ENCODE measurements at places on chromosomes 12 and 14.

DNA sequence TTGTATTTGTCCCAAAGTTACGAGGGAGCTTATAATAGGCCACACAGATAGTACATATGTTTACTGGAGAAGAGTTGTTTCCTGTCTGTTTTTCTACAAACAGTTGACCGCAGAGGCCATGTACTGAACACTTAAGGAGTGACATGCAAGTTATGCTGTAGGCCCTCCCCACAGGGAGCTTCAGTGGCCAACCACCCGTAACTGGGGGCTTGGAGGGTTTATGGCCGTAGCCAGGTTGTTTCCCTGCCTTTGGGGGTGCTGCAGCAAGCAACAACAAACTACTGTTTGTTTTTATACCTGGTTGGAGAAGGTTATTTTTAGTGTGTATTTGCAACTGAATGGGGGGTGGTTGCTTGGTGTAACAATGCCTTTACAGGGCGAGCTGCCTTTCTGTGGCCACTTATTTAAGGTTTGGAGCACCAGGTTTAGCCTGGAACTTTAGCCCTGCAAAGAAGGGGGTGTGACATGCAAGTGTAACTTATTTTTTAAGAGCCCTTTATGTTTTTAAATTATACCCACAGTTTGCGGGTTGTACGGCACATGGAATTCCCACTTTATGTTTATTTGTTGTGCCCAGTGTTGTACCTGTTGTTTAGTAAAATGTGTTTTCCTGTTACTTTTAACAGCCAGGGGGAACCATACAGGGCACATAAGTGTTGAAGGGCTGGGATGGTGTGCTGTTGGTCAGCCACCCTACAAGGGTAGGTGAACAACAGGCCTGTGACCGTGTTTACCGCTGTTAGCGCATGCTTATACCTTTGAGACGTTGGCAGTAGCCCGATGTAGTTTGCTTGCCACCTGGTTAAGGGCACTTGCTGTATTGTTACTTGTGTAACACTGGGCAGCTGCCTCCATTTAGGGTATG lies 29.9 kb upstream of the G2E3 start:
- DNase-seq, result no peak

DNA sequence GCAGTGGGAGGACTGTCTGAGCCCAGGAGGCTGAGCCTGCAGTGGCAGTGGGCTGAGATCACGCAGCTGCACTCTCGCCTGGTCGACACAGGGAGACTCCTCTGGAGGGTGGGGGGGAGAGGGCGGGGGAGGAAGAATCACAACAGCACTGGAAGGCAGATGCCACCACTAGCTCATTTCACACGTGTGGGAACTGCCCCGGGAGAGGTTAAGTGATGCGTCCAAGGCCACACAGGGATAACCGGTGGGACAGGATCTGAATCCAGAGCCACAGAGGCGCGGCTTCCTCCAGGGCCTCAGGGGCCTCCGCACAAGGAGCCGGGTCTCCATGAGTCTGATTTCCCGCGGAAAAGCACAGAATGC lies 20.8 kb downstream of the STX2 start:
- DNase-seq, result no peak

DNA sequence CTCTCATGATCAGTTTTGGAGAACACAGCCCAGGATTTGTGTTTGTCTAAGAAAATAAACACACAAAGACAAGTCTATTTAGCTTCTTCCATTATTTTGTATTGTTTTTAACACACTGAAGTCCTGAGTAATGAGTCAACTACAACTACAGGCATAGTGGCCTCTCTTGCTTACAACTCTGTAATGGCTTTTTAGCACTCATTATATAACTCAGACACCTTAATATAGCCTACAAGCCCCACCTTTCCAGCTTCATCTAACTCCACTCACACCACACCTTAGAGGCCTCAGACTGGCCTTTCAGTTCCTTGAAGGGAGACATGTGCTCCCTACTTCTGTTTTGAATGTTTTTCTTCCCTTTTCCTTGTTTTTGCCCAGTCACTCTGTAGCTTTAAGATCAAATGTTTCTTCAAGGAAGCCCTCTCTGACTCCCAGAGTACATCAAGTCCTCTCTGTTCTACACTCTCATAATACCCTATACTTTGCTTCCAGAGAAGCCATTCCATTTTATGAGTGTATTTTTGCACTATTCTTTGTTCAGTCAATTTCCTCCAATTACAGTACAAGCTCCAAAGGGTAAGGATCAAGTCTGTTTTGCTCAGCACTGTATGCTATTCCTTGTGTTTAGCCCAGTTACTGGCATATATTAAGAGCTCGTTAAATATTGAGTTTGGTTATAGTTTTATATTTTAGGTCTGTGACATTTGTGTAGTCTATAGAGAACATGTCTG lies 233.6 kb upstream of the ARHGAP5 start:
- no peak for DNase-seq

GRCh38 chr12:120696626-120697025 lies 9.7 kb downstream of the MLEC start:
- no peak for DNase-seq

DNA sequence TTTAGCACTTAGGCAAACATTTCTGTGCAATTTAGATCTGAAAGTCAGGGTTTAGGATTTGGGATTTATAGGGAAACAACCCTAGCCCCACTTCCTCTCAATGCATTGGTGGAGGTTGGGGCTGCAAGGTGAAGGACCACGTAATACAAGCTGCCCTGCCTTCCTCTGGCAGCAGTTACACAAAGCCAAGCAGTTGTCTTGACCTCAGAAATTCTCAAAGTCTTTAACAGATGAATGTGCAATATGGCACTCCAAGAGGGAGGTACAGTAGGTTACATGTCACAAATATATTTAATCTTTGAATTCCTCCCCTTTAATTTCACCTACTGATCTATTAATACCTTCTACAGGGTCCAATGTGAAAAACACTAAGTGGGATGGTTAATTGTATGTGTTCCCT lies 23.9 kb downstream of the IFNG-AS1 start:
- DNase-seq, result no peak

GRCh38 chr14:72839753-72840607 lies 53.9 kb downstream of the DPF3 start:
- no peak for DNase-seq

- no peak for DNase-seq
These were observed 8.8 kb downstream of the CHURC1 start for GRCh38 chr14:64923015-64923414.

- no peak for DNase-seq
These were observed 13.0 kb upstream of the P2RX4 start for GRCh38 chr12:121196902-121197301.

DNA sequence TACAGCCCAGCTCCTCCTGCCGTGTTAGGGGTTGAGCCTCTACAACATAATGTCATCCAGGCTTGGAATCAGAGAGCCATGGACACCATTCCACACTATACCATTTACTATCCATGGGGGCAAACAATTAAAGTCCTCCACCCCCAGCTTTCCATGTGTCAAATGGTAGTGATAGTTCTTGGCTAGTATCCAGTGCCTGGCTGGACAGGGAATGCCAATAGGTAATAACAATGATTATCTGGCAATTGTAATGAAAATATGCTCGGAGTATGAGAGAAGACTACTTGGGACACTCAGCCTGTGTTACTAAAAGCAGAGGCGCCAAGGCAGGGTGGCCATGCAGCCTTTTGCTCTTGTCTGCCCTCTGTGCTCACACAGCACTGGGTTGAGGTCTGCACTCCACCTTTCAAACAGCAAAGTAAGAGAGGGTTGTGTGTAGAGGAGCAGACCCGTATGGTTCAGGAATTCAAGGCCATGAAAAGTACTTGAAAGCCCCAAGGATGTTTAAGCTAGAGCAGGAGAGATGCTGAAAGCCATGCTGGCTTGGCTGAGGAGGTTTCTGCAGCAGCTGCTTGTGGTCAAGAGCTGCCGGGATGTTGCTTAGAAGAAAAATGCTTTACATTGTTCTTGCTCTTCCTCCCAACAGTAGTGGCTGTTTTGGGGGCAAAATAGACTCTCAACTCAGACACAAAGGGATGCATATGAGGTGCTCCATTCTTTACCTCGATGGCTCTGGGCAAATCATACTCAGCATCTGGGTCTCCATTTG lies 10.6 kb downstream of the SERPINA3 start:
- no peak for DNase-seq

- no peak for DNase-seq
These were observed 198.5 kb downstream of the ATP23 start for GRCh38 chr12:58139894-58140293.

- DNase-seq, result no peak
These were observed 61.2 kb downstream of the DIO3 start for GRCh38 chr14:101622251-101623076.

DNA sequence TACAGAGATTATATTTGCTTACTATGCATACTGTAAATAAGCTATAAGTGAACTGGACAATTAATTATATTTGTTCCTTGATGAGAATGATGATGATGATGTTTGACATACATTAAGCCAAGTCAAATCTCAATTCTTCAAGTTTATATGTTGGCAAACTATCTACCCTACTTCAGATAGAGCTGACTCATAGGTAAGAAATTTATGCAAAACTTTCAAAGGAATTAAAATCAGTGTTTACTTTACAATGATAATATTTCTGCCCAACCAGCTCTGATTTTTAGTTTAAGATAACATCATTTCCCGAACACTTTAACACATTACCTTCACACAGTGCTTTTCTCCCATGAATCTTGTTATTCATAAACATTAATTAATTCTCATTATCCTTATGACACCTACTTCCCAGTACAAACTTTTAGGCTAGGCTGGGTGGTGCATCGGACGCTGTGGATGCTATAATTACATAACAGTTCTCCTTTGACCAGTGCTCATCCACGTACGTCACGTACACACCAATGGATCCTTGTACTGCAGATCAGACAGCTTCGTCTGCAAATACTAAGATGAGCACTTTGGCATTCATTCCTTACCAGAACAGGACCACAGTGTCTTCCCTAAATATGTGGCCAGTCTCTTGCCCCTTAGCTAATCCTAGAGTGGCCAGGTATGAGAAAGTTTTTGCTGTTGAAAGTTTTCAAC lies 18.3 kb downstream of the BMP4 start:
- DNase-seq, result no peak

- DNase-seq, result no peak
These were observed 1.6 kb downstream of the ZFYVE26 start for GRCh38 chr14:67814821-67815220.

DNA sequence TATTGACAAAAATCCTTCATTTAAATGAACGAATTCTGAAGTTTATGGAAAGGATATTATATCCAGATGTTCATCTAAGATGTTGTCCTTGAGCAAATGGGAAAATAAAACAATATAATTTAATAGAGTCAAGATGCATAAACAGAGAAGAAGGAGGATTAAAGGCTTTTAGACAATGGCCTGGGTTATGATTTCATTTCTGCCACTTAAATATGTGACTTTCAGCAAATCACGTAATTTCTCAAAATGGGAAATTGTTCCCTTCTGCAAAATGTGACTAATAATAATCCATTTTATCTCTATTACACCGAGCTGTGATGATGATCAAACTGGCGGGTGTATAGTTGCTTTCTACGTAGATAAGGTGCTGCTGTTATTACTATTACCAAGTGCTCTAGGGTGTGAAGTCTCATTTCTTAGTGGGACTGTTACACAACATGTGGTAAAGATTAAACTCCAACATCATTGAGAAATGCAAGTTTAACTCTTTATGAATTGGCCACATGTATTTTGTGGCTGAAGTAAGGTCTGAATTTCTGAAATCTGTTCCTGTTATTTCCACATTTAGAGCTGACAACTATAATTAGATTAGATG lies 157.0 kb downstream of the MYRFL start:
- DNase-seq, result no peak

- DNase-seq, result no peak
These were observed 13.7 kb downstream of the TRIM9 start for GRCh38 chr14:51081209-51081608.

GRCh38 chr14:74733221-74733620 lies 20.3 kb downstream of the FCF1 start:
- no peak for DNase-seq

GRCh38 chr14:102866982-102867761 lies 55.3 kb upstream of the AMN start:
- DNase-seq, result no peak

DNA sequence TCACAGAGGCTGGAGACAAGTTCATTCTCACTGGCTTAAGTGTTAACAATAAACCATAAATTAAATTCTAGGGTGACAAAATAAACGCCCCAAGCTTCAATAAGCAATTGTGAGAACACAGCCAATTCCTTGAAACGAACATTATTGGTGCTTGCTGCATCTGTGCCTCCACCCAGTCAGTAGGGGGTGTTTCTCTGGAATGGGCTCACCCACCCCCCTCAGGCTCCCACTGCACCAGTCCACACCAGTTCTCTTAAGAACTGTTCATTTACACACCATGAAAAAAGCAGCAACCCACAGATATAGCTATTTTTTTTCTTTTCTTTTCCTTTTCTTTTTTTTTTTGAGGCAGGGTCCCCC lies 34.7 kb downstream of the CDC42BPB start:
- DNase-seq, result no peak

- DNase-seq, result no peak
These were observed 108.7 kb upstream of the PRICKLE1 start for GRCh38 chr12:42698213-42698612.

- DNase-seq, result no peak
These were observed 51.9 kb downstream of the PRMT8 start for GRCh38 chr12:3542911-3543310.

GRCh38 chr12:89821896-89822295 lies 113.3 kb upstream of the ATP2B1 start:
- no peak for DNase-seq

DNA sequence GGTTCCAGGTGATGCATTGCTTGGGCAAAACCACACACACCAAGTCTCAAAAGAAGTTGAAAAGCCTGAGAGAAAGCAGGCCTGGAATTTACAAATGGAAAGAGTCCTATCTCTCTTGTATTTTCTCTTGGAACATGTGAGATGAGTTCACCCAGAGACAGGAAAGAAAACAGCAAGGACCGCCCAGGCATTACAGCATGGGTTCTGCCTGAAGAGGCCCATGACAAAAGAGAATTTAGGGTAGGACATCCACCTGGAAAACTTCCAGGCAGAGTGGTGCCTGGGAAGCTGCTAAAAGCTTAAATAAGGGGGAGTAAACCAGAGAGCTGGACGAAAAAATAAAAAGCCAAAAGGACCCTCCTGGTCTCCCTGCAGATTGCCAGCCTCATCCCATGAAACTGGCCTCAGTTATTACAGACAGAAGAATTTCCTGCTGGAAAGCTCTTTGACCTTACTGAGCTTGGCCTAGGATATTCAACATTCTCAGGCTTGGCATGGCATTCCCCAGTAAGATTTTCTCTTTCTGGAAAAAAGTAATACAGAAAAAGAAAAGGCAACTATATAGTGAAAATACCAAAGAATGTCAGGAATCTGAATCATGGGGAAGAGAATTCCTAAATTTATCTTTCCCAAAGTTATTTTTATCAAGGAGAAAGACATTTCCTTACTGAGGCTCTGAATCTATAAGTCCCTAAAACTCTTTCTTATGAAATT lies 121.3 kb upstream of the NUDT4 start:
- DNase-seq, result no peak

GRCh38 chr14:60878536-60878935 lies 102.3 kb downstream of the TRMT5 start:
- no peak for DNase-seq

DNA sequence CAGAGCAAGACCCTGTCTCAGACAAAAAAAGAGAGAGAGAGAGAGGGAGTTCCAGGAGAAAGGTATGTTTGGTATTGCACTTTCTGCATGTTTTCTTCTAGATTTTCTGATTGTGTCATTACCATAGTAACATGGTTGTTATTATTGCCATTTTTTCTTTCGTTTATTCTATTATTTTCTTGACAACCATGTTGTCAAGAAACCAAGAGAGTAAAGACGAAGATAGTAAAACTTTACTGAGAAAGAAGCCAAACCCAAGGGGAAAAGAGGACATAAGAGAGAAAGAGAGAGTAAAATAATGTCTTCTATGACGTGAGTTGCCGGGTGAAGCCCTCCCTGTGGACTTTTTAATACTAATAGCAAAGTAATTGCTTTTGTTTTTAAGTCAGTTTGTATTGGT lies 1186.0 kb upstream of the SEL1L start:
- DNase-seq, result no peak

Measured in stimulated activated CD4-positive, alpha-beta T cell treated with anti-CD3 and anti-CD28 coated beads, Interleukin-2, amount 100 ng/mL, for 24 hours (primary cell).